ENCODE measurements at places on chromosomes 4 and X.

DNA sequence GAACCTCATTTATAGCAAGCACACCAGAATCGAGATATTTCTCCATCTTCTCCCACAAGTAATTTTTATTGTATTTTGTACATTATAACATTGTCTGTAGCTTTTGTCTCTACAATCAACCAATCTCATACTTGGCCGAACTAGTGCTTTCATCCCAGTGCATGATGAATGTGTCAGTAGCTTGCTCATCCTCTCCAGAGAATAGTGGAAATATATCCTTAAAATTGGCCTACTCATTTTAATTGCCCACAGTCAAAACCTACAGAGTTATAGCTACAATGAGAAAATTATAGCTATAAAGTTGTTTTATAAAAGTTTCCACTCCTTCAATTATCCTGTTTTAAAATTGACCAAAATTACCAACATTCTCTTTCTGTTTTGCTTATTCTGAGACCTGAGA, 103.8 kb downstream of the MAPK10 start:
- DNase-seq: no peak

DNA sequence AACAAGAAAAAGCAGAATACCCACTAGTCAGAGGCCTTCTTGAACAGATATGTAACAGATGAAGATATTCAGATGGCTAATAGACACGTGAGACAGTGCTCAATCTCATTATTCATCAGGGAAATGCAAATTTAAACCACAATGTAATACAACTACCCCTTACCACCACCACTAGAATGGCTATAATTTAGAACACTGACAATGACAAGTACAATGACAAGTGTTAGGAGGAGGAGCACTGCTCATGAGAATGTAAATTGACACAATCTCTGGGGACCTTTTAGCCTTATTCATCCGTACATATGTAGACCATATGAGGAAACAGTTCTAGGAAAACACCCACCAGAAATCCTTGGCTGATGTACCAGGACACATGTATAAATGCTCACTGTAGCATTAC, 13.1 kb downstream of the ZNF81 start:
- DNase-seq: no peak

DNA sequence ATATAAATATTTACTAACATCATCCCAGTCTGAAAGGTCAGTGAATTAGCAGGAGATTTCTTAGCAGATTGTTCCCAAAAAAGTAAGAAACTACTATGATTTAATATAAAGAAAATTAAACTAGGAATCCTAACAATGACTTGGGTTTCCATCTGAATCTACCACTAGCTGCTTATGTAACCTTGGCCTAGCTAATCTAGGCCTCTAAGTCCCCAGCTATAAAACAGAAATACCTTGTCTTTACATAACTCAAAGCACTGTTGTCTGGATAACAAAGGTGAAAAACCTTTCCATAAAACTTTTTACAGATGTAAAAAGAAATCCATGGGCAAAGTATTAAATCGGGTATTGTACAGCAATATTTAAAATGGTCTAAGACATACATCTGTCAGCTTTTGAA, 3.0 kb downstream of the FBXL5 start:
- no peak for DNase-seq

- DNase-seq: no peak
These were observed 280.9 kb downstream of the ARAP2 start for GRCh38 chr4:35963383-35963782.

GRCh38 chr4:3355266-3355748, 62.5 kb downstream of the RGS12 start:
- no peak for DNase-seq

GRCh38 chr4:59855630-59856352, 1344.3 kb upstream of the ADGRL3 start:
- no peak for DNase-seq

DNA sequence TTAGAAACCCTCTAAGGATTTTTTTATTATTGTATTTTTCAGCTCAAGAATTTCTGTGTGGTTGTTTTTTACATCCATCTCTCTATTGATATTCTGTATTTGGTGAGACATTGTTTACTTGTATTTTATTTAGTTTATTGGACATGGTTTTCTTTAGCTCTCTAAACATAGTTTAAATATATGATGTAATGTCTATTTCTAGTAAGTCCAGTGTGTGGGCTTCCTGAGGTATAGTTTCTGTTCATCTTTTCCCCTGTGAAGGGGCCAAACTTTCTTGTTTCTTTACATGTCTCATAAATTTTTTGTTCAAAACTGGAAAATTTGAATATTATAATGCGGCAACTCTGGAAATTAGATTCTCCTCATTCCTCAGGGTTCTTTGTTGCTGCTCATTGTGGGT, 28.2 kb upstream of the ATRX start:
- no peak for DNase-seq

DNA sequence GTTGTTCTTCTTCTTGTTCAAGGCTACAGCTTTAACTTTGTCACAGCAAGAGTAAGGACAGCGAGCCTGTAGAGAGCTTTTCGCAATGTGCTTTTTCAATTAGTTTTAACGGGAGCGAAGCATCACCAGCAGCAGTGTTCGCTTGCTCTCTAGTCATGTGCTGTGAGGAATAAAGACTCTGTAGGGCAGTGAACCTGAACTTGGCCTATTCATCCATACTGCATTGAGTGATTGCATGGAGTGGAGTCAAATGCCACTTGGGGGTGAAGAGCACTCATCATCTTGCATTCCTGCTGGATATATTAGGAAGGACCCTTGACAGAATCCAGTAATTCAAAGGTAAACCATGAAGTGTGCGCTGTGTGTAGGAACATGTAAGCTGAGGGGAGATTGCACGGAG, 240.0 kb downstream of the FRMPD4 start:
- no peak for DNase-seq

DNA sequence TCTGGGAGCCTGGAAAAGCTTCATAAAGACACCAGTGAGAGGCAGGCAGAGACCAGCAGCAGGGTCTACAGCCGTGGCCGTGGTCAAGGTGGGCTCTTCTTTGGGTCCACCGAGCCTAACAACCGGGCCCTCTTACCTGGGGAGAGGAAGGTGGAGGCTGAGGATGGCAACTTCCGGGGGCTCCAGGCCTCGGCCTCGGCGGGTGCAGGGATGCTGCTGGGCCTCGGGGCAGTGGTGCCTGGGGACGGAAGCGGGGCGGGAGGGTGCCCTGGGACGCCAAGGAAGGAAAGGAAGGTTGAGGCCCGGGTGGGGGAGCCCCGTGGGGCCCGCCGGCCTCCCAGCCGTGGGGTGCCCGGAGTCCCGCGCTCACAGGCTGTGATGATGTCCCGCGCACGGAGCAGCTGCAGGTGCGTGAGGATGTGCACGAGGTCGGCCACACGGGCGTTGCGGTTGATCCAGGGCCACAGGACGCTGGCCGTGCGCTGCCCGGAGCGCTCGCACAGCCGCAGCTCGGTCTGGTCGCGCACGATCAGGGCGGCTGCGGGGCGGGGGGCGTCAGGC, 561 bp downstream of the IRAK1 start:
- DNase-seq: no peak

GRCh38 chr4:58541926-58542325, 1431.7 kb upstream of the IGFBP7 start:
- no peak for DNase-seq

GRCh38 chr4:111773858-111774257, 371.4 kb upstream of the FAM241A start:
- DNase-seq: no peak

- DNase-seq: peak; percentile 28
These were observed 90.9 kb upstream of the SRD5A3 start for GRCh38 chr4:55255179-55255578.

DNA sequence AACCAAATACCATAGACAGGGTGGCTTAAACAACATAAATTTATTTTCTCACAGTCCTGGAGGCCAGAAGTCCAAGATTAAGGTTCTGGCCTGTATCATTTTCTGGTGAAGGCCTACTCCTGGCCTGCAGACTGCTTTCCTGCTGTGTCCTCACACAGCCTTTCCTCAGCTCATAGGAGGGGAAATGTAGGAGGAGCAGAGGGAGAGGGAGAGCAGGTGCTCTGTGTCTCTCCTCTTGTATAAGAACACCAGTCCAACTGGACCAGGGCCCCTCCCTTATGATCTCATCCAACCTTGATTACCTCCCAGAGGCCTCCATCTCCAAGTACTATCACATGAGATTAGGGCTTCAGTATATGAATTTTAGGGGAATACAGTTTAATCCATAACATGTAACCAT, 34.3 kb downstream of the RAPGEF2 start:
- DNase-seq: no peak

DNA sequence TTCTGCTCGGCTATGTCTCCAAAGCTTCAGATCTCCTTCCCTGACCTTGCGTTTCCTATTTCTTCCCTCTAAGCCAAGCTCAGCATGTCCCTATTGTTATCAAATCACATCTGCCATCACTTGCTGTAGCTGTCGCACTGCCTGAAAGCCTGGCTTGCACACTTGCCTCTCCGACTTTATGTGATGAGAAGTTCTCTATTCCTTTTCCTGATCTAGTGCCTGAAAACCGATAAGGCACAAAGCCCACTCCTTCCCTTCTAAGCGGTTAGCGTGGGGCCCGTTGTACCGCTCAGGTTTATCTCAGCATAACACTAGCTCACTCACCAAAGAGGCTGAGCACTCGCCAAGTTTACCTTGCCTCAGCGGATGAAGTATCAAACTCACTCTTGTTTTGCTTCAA, 816 bp downstream of the NMU start:
- DNase-seq: peak; percentile 42

DNA sequence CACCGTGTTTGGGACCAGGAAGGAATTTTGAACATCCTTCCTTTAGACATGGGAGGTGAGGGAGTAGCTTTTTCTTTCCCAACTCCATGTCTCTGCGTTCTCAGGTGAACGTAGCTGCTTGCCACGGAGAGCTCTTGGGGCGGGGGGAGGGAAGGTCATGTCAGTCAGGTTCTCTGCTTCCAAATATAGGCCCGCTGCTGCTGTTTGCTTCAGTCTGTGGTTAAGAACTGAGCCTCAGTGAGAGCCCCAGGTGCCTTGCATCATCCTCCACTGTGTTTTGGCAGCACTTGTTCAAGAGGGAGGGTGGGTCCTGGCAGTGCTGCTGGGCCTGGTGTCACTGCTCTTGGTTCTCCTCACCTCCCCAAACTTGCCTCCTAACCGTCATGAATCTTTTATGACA, 46.5 kb downstream of the HADH start:
- DNase-seq: peak; percentile 19

DNA sequence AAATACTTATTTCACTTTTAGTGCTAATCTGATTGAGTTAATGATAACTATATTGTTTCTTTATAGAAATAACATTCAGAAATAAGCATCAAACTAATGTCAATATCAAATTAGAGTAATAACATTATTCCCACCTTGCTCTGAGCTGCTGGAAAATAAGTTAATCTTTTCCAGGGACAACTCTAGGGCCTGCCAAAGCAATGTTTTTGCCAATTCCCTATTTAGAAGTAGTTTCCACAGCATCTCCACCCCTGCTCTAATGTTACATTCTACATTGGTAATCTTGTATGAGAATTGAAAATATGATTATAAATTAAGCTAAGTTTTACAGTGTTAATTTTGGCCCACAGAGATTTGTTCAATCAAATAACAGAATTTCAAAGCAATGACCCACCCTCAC, 68.3 kb downstream of the REELD1 start:
- DNase-seq: no peak

GRCh38 chr4:86497131-86497530, 97.0 kb upstream of the PTPN13 start:
- DNase-seq: no peak

- DNase-seq: no peak
These were observed 494.6 kb upstream of the FAM241A start for GRCh38 chr4:111650674-111651086.

- no peak for DNase-seq
These were observed 35.9 kb downstream of the SUPT20HL1 start for GRCh38 chrX:24396236-24396930.

DNA sequence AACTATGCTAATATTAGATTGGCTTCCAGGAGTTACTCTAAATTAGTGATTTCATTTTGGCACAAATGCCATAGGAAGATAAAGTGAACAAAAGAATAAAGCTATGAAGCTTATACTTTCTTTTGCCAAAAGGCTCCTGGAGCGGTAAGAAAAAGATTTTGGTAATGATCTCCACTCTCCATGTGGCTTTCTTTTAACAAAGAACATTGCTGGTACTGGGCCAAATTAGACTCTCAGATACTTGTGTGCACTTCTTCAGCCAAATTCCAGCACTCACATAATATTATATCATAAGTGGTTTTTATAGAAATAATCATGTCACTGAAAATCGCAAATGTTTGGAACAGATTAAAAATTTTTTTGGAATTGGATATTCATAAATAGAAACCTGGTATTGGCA, 142.4 kb upstream of the FGF13 start:
- no peak for DNase-seq

DNA sequence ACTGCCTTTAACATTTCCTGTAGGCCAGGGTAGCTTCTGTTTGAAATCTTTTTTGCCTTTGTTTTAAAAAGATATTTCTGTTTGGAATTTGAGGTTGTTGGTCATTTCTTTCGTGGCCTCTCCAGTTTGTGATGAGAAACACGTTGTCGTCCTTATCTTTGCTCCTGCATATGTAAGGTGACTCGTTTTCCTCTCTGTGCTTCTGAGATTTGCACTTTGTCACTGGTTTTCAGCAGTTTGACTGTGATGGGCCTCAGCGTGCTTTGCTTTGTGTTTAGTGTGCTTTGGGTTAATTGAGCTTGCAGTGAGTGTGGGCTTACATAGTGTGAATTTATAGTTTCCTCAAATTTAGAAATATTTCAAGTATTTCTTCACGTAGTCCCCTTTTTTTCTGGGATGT, 81.5 kb downstream of the FAM193A start:
- DNase-seq: no peak

GRCh38 chr4:183674153-183674552, 15.1 kb downstream of the TRAPPC11 start:
- no peak for DNase-seq

DNA sequence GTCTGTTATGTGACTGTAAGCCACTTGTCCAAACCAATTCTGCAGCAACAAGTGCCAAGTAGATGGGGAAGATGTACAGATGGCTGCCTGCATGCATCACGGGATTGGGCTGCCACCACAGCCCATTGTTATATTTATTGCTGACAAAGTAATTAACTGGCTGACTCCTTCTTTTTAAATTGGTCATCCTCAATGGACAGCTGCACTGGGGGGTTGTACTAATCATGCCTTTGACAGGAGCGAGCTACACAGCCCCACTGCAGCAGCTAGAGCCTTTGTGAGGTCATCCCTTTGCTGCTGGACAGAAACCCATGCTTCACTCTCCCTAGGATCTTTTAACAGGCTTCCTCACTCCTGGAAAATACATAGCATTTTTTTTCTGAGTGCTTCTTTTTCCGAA, 146.7 kb upstream of the CXXC4 start:
- DNase-seq: no peak

DNA sequence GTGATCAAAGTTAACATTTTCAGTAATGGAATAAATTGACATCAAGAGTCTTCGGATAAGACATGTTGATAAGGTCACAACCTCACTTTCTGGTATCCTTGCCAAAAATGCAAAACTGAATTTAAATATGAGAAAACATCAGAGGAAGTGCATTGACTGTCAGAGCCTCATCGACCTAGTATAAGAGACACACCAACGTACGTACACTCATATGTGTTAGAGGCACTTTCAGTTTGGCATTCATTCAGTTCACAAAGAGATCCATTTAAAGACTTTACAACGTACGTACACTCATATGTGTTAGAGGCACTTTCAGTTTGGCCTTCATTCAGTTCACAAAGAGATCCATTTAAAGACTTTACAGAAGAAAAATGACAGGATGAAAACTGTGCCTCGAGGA, 280.3 kb downstream of the INPP4B start:
- DNase-seq: no peak

- DNase-seq: no peak
These were observed 50.8 kb downstream of the DTHD1 start for GRCh38 chr4:36332023-36332781.

Data from ELF-1 (cell line).